Activated naive CD4-positive, alpha-beta T cell treated with anti-CD3 and anti-CD28 coated beads, Interleukin-2, amount 50 U/mL, for 16 hours (primary cell): ENCODE measurements at places on chromosomes 16 and 17.

GRCh38 chr16:3822366-3823045, 58.0 kb downstream of the CREBBP start:
- DNase-seq = no peak

GRCh38 chr16:71359431-71359830, 908 bp downstream of the CALB2 start:
- DNase-seq = no peak

DNA sequence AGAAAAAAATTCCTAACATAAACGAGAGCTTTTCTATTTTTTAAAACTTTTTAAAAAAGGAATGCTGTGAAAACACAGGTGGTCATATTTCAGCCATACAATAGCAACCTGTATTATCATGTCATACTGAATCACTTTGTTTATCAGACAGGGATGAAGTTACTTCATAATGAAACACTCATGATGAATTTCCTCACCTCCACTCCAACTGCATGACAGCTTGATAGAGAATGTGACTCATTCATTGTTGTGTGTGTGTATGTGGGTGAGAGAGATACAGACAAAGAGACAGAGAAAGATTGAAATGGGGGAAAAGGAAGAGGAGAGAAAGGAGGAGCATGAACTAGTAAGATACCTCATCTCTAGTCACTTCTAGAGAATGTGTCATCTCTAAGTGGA, 109.0 kb downstream of the SYCE1L start:
- no peak for DNase-seq

DNA sequence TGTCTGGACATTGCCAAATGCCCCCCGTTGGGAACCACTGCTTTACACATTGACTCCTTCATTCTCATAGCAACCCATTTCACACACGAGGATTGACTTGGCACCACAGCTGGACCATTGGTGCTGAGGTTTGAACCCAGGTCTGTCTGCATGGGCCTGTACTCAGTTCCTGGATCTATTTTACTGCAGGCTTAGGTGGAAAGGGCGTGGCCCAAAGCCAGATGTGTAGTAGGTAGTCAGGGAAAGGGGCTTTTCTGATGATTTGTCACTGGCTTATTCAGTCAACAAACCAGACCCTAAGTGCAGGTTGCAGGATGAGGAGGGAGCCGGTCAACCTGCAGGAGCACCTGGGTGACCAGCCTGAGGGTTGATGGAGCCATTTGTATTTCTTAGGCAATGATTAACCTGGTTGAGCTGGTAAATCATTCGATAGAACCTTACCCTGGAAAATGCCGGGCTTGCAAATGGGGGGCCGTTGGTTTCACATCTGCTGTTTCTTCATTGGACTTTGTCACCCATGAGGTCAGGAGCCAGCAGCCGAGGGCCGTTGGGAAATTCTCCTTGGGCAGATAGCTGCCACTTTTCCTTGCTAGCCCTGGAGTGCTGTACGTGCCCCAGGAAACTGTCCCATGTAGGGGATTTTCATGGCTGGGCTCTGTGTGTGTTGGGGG, 104.4 kb downstream of the CMIP start:
- no peak for DNase-seq

DNA sequence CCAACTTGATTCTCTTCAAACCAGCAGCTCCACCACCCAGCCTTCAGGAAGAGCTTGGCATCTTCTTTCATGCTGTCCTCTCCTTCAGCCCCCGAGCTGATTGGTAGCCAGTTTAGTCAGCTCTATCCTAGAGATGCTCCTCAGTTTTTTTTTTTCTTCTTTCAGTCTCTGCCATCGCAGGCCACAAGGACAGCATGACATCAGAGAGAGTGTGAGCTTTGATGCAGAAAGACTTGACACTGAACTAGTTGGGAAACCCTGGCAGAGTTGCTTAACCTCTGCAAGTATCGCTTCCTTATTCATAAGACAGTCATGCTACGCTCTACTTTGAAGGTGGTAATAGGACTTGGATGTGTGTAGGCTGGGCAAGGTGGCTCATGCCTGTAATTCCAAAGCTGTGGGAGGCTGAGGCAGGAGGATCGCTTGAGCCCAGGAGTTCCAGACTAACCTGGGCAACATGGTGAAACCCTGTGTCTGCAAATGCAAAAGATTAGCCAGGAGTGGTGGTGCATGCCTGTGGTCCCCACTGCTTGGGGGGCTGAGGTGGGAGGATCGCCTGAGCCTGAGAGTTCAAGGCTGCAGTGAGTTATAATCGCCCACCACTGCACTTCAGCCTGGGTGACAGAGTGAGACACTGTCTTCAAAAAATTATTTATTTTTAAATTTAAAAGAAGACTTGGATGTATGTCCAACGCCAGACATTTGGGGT, 2.6 kb downstream of the CD300LB start:
- DNase-seq = no peak

- DNase-seq = no peak
Observed at GRCh38 chr17:67570797-67571196, 146.9 kb upstream of the NOL11 start.

DNA sequence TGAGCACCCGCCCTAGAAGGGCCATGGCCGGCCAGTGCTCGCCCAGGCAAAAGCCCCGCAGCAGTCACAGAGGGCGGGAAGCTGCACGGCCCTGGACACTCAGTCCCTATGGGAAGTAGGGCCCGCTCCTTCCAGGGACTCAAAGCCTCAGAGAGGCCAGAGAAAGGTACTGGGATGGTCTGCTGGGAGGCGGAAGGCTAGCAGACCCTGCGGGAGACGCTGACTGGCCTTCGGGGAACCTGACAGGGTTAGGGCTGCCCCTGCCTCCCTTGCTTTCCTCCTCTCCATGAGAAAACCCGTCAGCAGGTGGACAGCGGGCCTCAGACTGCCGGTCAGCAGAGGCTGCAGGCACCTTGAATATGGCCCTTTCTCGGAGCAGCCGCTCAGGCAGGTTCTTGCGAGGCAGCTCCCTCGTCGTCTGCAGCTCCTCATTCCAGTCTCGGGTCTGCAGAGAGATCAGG, 11.5 kb downstream of the CLUH start:
- peak; percentile 8 for DNase-seq

GRCh38 chr17:55434721-55435120, 13.1 kb upstream of the MMD start:
- no peak for DNase-seq
